ENCODE measurements at places on chromosomes 4 and X. TPM values are rescaled to one million over a fixed set of nuclear protein-coding genes. Genes with fewer than 3 reads are reported as not detected.

GAGE1 gene
- not detected for total RNA-seq

SLIT2 gene
- not detected for total RNA-seq

TCEAL2 gene
- 0.68 TPM for total RNA-seq

DNA sequence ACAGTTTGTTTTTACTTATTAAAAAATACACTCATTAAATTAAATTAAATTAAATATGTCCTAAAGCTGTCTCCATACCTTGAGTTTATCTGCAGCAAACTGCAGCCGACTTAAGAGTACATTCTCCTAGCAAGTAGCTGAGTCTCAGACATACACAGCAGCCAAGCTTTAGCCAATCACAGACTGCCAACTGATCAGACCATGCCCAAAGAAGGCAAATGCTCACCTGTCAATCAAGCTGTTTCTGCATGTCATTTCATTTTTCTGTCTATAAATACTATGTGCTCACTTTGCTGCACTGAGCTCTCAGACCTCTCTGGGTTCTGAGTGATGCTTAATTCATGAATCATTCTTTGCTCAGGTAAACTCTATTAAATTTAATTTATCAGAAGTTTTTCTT lies 280.9 kb upstream of the EPHA5 start:
- DNase-seq: no peak

GRCh38 chr4:75916091-75916661 lies 13.9 kb upstream of the PPEF2 start:
- DNase-seq: peak; percentile 47

- DNase-seq: no peak
Observed at GRCh38 chr4:67393699-67394281, 151.5 kb downstream of the CENPC start.

PHOX2B gene
- not detected for total RNA-seq

DNA sequence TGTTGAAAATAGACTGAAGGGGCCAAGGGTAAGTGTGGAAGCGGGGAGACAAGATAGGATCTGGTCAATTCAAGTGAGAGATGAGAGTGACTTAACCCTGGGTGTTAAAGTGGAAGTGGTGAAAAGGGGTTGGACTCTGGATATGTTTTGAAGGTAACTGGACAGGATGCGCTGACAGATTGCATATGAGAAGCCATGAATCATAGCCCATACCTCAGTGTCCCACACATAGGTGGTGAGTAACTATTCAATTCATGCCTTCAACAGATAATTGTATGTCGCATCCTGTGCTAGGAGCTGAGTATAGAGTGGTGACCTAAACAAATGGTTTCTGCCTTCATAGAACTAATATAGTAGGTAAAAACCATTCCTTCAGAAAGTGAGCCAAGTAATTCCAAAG lies 76.7 kb downstream of the KLHL34 start:
- DNase-seq: no peak

- no peak for DNase-seq
Observed at GRCh38 chrX:152165033-152165743, 26.8 kb upstream of the MAGEA10 start.

GRCh38 chr4:112847781-112848180 lies 201.7 kb upstream of the ANK2 start:
- DNase-seq: no peak

GRCh38 chrX:138008281-138008680 lies 442.4 kb downstream of the ZIC3 start:
- DNase-seq: no peak

ZNF518B gene
- 39.3 TPM for total RNA-seq

- no peak for DNase-seq
Observed at GRCh38 chr4:41815473-41815872, 66.9 kb upstream of the PHOX2B start.

NAP1L3 gene
- total RNA-seq: 5.2 TPM

GRCh38 chr4:182454440-182455013 lies 211.3 kb downstream of the TENM3 start:
- DNase-seq: no peak

DNA sequence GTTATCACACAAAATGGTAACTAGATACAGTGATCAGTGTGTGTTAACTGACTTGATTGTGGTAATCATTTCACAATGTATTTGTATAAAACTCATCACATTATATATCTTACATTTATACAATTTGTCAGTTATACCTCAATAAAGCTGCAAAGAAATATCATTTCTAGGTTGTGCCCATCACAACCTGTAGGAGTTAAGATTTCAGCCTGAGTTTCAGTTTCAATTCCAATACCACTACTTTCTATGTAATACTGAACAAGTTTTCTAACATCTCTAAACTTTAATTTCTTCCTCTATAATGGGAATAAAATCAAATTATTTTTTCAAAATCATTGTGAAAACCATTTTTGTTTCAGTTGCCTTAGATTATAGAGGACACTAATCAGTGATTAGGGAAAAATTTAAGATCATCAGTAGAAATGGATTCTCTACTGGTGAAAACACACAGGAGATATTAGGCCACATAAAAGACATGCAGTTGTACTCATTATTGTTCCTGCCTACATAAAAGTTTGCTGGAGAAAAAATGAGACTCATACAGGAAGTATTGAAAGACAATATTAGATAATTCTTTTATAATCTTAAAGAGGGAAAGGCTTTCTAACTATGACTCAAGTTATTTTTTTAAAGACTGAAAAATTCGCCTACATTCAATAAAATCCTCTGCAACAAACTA lies 18.4 kb upstream of the TBC1D1 start:
- no peak for DNase-seq

- DNase-seq: no peak
Observed at GRCh38 chrX:1196436-1196835, 16.0 kb downstream of the CRLF2 start.

PRDM5 gene
- 1.1 TPM for total RNA-seq

DNA sequence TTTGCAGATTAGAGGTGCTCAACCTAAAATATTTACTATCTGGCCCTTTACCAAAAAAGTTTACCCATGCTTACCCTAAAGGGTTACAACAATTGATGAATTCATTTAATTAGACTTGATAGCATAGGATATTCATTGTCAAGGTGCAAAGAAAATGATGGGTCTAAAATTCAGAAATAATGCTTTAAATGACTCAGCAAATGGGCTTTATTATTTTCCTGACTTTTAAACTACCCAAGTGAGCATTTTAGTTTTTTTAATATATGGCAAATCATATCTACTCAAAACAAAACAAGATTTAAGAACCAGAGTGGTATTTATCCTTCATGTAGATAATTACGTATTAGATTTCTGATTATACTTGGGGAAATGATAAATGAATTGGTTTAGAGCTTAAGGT lies 235.8 kb downstream of the DCLK2 start:
- no peak for DNase-seq

GRCh38 chr4:11620861-11621260 lies 192.2 kb upstream of the HS3ST1 start:
- DNase-seq: no peak

GRCh38 chrX:33133320-33133719 lies 78.0 kb downstream of the DMD start:
- no peak for DNase-seq

DNA sequence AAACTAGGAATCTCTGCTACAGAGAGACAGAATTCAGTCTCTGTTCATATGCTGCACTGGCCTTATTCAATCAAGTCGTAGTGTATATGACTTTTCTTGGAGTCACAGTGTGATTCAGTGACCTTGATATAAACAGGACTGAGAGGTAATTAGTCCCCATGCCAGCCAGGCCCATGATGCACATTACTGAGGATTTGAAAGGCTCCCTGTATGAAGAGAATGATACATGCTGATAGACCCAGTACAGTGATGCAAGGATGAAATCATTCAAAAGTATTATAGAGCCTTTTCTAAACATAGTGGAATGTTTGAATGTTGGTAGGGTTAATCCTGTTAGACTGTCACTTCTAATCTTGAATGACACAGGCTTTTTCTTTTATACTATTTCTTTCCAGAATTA lies 34.1 kb downstream of the ANXA3 start:
- no peak for DNase-seq

GRCh38 chr4:182869697-182870096 lies 47.5 kb downstream of the DCTD start:
- no peak for DNase-seq

GRCh38 chrX:78024349-78025059 lies 55.1 kb upstream of the PGAM4 start:
- DNase-seq: no peak

GPR82 gene
- total RNA-seq: not detected

- DNase-seq: no peak
Observed at GRCh38 chr4:152935143-152935542, 980 bp upstream of the FHDC1 start.

- no peak for DNase-seq
Observed at GRCh38 chrX:41822892-41823291, 98.9 kb downstream of the GPR82 start.

FRG2 gene
- not detected for total RNA-seq

- no peak for DNase-seq
Observed at GRCh38 chr4:71231129-71232055, 107.4 kb upstream of the SLC4A4 start.
